ENCODE measurements at places on chromosomes 4 and X. TPM values are rescaled to one million over a fixed set of nuclear protein-coding genes. Genes with fewer than 3 reads are reported as not detected.
A peak's percentile ranks its signal among the peaks of the same experiment; 100 is the strongest.

- DNase-seq = no peak
Observed at GRCh38 chr4:159370286-159370685, 267.4 kb downstream of the RAPGEF2 start.

DNA sequence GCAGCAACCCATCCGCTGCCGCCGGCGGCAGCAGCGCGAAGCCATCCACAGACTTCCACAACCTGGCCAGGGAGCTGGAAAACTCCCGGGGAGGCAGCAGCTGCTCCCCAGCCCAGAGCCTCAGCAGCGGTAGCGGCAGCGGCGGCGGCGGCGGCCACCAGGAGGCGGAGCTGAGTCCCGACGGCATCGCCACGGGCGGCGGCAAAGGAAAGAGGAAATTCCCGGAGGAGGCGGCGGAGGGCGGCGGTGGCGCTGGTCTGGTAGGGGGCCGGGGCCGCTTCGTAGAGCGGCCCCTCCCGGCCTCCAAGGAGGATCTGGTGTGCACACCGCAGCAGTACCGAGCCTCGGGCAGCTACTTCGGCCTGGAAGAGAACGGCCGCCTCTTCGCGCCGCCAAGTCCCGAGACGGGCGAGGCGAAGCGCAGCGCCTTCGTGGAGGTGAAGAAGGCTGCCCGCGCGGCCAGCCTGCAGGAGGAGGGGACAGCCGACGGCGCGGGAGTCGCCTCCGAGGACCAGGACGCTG, 4.9 kb downstream of the PRDM8 start:
- peak; percentile 86 for DNase-seq

GRCh38 chr4:163113921-163114713, 52.6 kb downstream of the NAF1 start:
- no peak for DNase-seq

- DNase-seq = no peak
Observed at GRCh38 chrX:126785539-126785938, 34.0 kb upstream of the PRR32 start.

GRCh38 chrX:25003066-25003849, 12.5 kb downstream of the ARX start:
- DNase-seq = no peak

DNA sequence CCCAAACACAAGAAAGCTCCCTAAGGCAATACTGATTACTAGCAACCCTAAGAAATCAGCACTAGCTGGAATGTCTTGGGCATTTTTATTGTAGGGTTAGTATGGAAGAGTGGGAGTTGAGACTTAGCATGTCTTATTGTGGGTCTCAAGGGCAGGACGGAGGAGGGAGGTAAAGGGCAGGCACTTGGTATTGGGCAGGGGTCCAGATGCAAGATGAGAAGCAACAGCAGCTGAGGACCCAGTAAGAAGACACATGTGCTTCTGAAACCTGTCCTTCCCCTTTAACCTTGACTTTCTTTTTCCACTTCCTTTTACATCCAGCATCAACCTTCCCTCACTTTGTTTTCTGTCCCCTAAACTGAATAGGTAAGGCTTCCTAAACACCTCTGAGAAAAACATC, 37.4 kb downstream of the LARP7 start:
- DNase-seq = no peak

The GLA gene
- 17.8 TPM for total RNA-seq

The GRID2 gene
- total RNA-seq = 1.1 TPM

All from left cardiac atrium (tissue), 4 donors.